Memory B cell (primary cell): ENCODE measurements at places on chromosomes 11 and 22.

DNA sequence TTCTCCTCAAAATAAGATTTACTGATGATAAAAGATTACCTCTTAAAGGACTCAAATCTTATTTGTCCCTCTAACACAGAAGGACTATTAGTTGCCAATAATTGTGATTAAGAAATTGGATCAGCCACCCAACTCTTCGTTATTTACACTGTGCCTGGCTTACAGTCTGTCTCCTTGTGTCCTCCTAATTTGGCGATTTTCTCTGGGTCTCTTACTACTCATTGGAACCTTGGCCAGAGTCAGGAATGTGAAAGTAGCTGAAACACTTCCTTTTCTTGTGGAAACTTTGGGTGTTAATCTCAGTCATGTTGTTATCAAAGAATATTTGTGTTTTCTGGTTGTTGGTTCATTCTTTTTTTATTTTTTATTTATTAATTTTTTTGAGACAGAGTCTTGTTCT is 83.2 kb downstream of the TEAD1 start:
- DNase-seq = no peak

GRCh38 chr11:19311308-19312030 is 70.7 kb upstream of the E2F8 start:
- DNase-seq = peak; percentile 14

GRCh38 chr11:8008212-8008611 is 21.1 kb downstream of the EIF3F start:
- DNase-seq = no peak

DNA sequence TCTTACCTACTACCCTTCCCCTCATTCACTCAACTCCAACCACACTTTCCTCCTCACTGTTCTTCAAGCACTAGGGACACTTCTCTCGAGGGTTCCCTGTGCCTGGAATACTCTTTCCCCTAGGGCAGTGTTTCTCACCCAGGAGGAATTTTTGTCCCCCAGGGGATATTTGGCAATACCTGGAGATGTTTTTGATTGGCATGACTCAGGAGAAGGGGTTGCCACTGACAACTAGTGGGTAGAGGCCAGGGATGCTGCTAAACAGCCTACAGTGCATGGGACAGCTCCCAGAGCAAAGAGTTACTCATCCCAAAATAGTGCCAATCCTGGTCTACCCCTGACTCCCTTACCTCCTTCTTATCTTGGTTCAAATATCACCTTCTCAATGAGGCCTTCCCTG is 40.0 kb downstream of the BTG4 start:
- no peak for DNase-seq

DNA sequence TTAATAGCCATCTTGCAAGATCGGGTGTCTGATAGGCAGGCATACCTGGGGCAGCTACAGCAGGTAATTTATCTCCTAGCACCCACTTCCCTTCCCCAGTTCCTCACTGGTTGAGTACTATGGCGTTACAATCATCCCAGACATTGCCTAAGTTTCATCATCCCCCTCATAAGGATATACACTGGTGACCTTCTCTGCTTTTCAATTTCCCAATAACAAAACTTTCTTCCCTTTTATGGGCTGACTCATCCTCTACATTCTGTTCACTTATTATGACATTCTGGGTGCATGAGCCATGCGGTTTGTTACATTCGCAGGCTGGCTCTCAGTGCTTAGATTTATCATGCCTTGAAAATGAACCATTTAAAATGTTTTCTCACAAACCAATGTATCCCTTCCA is 5.0 kb upstream of the MRPL11 start:
- no peak for DNase-seq

DNA sequence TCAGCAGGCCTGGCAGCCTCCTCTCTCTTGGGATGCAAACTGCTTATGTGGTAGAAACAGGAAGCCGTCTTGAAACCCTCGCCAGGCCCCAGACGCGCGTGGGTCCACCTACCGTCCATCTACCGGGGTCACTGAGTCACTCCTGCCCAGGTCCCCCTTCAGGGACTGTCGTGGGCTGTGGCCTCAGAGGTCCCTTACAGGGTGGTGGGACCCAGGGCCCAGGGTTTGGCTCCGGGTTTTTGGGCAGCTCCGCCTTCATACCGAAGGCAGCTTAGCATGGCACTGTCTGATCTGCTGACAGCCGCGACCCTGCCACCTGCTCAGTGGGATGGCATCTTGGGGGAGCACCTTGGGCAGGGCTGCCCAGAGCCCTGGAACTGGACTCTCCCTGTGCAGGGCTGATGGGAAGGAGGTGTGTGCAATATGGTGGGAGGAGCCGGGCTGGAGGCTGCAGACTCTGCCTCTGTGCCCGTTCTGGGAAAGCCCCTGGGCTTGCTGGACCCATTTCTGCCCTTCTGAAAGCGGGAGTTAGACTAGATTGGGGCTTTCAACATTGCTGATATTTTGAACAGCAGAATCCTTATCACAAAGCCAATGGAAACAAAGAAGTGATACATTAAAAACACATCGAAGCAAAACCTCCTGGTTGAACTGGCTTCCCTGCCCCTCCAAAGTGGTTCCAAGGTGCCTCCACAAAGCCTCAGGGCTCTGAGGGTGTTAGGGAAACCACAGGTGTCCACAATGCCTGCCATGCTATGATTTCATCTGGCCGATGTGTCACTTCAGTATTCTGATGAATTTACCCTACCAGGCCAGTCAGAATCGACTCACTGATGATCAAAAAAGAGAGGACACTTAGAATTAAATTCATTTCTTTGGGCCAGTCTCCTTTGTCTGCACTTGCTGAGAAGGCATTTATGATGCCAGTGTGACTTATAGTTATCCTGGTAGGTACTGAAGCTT is 316.5 kb downstream of the KIRREL3 start:
- DNase-seq = no peak

GRCh38 chr11:23769214-23769613 is 727.6 kb upstream of the LUZP2 start:
- no peak for DNase-seq

DNA sequence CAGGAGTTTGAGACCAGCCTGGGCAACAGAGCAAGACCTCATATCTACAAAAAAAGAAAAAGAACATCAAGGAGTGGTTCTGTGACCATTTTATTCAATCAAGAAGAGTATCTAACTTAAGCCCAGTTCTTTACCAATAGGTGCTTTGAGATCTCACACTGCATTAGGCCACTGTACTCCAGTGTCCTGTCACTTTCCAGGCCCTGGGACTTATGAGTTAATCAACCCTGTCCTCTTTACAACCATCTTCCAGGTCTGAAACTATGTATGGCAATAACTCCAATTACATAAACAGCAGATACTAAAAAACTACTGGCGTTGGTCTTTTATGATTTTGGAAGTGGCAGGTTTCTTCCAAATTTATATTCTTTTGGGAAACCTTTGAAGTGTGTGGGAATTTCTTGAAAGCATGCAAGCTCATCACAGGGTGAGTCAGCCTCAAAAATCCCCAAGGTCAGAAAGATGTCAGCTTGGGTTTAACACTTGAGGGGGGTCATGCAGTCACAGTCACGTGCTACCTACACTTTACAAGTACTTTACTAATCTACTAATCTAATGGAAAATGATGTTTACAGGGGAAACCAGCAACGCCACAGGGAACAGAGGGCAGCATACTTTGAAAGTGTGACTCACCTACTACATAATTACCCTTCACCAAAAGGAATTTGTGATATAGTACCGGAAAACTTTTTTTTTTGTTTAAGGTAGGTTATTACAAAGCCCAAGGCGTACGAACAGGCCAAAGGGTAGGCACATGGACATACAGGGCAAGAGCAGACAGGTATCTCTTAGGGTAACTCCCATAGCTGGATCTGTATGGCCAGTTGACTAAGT is 15.6 kb downstream of the PISD start:
- no peak for DNase-seq

GRCh38 chr11:8573777-8574176 is 20.3 kb downstream of the STK33 start:
- no peak for DNase-seq

DNA sequence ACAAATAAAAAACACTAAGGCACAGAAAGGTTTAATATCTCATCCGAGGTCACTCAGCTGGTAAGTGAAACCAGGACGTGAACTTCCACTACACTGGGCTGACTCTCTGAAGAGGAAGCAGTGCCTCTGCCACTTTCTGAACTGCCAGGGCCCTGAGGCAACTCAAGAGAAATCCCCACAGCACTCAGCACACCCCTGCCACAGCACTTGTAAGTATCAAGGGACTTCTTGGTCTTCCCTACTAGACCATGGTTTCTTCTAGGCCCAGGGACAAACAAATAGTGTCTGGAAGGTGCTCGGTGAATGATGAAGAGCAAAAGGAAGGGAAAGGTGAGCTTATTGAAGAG is 49.7 kb downstream of the RPL27A start:
- peak; percentile 31 for DNase-seq
